Activated naive CD8-positive, alpha-beta T cell treated with anti-CD3 and anti-CD28 coated beads, Interleukin-2, amount 10 ng/mL, durations not matched to agents 7 days and 5 days (primary cell): ENCODE measurements at places on chromosomes 3 and 15.

DNA sequence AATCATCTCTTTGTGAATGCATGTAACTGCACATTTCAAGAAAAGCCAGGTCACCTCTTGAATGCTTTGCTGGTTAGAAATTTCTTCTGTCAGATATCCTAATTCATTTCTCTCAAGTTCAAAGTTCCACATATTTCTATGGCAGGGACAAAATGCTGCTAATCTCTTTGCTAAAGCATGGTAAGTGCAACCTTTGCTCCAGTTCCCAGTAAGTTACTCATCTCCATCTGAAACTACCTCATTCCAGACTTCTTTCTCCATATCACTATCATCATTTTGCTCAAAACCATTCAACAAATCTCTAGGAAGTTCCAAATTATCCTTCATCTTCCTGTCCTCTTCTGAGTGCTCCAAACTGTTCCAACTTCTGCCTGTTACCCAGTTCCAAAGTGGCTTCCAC, 230.6 kb downstream of the ZMAT3 start:
- no peak for DNase-seq

GRCh38 chr3:127473244-127474024, 117.1 kb downstream of the TPRA1 start:
- no peak for DNase-seq

DNA sequence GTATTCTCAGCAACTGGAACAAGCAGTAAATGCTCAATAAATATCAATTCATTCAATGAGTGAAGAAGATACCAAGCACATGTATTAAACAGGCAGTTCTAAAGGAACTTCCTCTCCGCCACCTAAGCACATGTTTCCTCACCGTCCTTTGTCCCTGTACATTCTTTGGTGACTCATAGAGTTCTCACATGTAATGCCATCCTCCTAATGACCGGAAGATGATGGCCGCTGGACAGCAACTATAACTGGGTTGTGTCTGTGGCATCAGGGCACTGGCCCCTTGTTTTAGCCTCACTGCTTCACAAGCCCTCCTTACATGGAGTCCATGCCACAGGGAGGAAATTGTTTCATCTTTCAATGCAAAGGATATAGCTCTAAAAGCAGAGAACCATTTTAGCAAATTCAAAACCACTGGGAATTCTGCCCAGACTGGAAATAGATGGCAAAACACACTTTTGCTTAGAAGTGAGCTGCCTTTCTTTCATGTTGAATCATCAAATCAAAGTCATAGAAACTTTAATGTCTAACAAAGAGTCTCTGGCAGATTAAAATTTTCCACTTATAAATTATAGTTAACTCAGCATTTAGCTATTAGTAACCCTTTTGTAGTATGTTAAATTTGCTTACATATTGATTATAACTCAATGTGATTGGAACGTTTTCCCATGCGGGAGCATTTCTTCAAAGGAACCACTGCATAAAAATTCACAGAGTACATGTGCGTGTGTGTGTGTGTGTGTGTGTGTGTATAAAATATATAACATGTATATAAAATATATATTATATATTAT, 74.1 kb downstream of the GAP43 start:
- no peak for DNase-seq

GRCh38 chr3:38347421-38348200, 1.0 kb downstream of the XYLB start:
- no peak for DNase-seq

DNA sequence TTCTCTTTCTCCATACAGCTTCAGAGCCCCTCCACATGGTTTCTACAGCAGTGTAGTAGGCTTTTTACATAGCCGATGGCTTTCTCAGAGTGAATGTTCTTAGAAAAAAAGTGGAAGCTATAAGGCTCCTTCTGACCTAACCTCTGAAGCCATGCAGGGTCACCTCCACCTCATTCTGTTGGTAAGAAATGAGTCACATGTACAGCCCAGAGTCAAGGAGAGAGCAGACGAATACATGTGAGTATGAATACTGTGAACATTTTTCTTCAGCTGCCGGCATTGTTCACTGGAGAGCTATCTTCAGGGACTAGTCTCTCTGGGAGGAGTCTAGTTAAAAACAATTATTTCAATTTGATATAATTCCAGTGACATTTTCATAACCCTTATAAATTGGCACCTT, 68.2 kb upstream of the THRB start:
- no peak for DNase-seq

- DNase-seq = no peak
Observed at GRCh38 chr15:50487287-50487686, 59.2 kb downstream of the USP50 start.

DNA sequence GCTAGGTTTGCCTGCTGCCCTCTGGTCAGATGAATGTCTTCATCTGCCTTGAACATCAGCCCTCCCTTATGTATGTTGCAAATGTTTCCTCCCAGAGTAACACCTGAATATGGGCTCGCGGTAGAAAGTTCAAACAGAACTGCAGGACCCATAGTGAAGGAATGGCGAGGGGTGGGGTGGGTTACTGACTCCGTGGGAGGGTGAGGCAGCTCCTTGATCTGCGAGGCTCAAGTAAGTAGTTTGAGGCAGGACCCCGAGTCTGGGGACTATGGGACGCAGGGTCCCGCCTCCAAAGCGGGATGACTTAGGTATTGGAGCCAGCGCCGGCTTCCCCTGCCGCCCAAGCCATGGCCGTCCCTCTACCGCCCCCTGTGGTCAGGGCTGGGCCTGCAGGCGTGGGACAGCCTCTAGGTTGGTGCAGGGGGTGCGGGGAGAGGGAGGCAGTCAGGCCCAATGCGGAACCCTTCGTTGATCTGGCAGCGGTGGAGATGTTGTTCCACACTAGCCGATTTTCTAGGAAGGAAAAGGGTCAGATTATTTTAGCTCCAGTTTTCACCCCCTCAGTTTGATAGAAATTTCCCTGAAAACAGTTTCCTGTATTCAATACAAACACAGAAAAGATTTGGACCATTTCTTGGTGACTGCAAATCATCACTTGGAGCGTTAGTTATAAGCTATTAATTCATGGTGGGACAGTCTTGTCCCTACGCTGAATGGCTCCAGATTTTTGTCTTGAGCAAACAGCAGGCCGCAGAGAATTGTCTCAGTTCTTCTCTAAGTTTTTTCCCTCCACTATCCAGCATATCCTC, 72.3 kb downstream of the CORO2B start:
- DNase-seq = peak; percentile 68

GRCh38 chr3:135706758-135707375, 258.7 kb upstream of the PPP2R3A start:
- DNase-seq = no peak

DNA sequence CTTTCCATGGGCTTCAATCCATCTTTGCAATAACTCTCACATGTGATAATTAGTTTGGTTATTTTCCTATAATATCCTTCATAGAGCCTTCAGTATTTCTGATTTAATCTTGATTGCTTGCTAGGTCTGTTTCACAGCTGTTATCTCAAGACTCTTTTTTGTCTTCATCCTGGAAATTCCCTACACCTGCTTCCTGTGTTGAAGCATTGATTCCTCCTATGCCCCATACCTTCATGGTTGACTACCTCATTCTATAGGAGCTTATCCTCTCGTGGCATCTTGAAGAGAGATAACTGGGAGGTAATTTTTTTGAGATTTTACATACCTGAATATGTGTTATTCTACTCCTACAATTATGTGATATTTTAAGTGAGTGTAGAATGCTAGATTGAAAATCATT, 26.7 kb downstream of the PIK3CA start:
- DNase-seq = no peak
